Cardiac fibroblast (primary cell): ENCODE measurements at places on chromosomes 11 and 22.

DNA sequence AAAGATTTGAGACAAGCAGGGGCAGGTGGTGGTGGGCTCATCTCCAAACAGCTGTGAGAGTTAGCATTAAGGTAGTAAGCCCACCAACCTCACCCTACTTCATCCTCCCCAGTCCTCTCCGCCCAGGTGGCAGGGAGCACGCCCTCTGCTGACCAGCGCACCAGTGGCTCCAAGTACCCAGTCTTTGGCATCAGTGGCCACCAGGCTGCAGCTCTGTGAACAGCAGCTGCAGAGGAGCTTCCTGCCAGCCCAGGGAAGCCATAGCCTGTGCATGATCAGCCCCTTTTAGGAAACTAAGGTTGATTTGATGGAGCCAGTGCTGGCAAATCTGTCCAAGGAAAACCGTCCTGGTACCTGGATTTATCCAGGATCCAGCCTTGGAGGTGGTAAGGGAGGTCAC is 21.7 kb downstream of the CAVIN3 start:
- peak; percentile 32 for DNase-seq

GRCh38 chr11:115420505-115420904 is 83.7 kb downstream of the CADM1 start:
- no peak for DNase-seq

GRCh38 chr11:122305426-122306320 is 189.7 kb upstream of the BLID start:
- peak; percentile 15 for DNase-seq

DNA sequence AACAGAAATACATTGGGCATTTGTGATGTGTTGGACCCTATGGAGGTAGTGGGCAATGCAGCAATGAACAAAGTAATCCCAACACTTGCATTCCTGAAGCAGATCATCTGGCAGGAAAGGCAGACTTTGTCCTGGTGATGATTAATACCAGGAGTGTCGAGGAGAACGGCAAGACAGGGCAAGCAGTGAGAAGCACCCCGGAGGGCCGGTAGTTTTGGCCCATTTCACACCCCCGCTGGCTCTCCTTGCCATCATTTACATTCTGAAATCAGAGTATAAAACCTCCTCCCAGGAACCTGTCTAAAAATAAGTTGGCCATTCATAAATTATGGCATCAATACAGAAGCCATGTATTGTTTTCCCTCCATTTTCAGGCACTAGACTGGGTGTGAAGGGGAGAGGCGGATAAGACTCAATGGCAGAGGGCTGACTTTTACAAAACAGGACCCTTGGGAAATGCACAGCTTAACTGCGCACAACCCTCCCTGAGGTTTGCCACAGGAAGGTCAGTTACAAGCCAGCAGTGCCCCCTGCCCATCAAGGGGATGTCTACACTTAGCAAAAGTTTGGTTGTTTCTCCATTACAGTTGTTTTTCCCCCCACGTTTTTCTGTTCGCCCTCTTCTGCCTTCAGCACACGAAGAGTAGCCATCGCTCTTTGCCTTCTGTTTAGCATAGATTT is 55.6 kb downstream of the OPCML start:
- DNase-seq = no peak

- no peak for DNase-seq
Observed at GRCh38 chr11:5107285-5107684, 30.9 kb downstream of the OR52A5 start.

DNA sequence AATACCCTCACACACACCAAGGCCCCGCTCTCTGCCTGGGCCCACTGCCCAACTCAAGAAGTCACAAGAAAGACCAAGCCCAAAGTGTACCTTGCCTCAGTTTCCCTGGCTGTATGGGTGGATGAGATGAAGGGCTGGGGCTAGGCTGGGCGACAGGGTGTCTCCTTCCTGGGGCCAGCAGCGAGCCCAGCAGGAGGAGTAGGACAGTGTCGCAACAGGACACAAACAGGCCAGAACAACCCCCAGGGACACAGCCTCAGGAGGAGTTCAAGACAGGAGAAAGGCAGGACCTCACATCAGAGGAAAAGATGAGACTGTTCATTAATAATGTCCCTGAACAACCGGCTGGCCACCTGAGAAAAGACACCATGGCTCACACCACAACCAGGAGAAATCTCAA is 13.3 kb downstream of the CSNK1E start:
- DNase-seq = peak; percentile 22

DNA sequence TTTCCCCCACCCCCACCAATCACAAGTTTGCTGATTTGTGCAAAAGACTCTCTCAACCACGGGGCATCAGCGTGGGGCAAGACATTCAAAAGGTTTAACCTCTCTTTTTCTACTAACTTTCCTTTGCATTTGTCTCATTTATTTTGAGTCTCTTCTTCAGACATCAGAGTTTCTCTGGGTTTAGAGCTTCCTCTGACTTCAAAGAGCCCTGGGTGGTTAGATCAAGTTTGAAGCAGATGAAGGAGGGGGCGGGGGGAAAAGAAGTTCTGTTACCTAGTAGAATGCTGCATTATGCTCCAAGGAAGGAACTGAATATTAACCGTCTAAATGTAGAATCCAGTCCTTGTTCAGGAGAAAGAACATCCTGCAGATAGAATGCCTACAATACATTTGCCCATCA is 24.5 kb downstream of the GAS2 start:
- DNase-seq = no peak

- no peak for DNase-seq
Observed at GRCh38 chr11:5192738-5193137, 7.7 kb downstream of the OR51V1 start.

- no peak for DNase-seq
Observed at GRCh38 chr11:66749091-66749490, 20.1 kb upstream of the SPTBN2 start.

DNA sequence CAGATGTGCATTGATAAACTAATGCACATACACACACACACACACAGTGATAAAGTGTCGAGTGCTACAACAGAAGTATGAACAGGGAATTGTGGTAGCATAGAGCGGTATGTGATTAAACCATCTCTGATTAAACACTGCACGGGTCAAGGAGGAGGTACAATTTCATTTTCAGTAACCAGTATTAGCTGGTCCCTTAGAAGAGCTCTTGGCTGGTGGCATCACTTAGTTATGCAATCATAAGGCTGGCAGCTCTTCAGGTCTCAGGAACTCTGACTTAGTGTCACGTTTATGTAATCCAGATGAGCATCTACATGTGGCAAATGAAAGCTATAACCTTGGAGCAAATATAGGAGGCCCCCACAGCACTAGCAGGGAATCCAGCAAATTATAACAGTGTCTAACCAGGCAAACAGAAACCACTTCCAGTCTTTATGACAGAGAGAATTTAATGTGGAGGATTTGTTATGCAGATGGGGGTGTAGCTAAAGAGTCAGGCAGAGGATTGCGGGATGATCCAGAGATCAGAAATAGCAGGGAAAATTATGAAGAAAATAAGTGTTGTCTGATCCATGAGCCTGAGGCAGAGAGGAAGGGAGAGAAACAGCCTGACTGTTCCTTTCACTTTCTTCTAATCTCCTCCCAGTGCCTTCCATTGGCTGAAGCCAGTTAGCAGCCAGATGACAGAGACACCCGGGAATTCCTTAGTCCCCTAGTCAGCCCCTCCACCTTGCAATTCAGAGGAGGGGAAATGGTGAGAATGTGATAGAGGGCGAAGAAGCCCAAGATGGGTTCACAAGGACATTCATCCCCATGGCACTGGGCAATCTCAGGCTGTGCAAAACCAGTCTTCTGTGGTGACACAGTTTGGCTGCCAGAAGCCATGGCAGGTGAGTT is 533.1 kb upstream of the TENM4 start:
- no peak for DNase-seq

DNA sequence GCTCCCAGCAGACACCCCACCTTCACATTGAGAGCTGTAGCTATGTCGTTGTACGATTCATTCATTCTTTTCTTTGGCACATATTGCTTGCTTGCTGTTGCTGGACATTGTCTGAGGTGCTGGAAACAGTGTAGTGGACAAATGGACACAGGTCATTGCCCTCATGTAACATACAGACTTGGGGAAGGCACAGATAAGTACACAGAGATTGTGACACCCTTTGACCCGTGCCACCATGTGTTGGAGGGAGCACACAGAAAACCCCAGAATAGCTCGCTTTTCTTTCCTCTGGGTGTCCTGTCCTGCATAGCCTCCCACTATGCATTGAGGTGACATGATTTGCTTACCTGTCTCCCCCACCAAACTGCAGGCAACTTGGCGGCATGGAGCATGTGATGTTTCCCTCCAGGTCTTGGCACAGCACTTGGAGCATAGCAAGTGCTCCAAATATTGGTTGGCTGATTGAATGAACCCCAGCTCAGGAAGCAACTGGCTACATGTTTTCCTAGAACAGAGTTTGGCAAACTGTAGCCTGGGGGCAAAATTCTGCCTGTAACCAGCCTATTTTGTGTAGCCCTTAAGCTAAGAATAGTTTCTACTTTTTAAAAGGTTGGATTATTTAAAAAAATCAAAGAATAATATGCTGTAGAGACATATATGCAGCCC is 30.9 kb upstream of the NECTIN1 start:
- DNase-seq = no peak

DNA sequence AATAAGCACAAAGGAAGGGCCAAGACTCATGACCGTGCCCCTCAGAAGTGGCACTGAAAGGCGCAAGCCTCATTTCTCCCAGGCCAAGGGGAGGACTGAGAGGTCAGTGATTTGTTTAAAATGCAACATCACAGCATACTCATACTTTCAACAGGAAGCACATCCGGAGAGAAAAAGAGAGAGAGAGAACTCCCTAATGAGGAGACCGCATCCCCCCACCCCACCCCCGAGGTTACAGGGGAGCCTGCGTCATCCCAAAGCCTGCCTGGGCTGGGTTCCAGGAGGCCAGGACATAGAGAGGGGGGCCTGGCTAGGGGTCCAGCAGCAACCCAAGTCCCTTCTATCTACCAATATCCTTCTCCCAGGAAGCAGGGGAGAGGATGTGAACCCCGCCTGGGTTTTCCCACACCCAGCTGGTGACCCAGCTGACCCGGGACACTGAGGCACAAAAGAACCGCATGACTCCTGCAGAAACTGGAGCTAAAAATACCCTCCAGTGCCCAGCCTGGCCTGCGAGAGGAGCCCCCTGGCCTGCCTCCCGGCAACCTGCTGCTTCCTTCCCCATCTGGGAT is 3.8 kb downstream of the CSNK1E start:
- DNase-seq = peak; percentile 96

GRCh38 chr22:33896575-33897447 is 23.5 kb downstream of the LARGE1 start:
- DNase-seq = peak; percentile 45

DNA sequence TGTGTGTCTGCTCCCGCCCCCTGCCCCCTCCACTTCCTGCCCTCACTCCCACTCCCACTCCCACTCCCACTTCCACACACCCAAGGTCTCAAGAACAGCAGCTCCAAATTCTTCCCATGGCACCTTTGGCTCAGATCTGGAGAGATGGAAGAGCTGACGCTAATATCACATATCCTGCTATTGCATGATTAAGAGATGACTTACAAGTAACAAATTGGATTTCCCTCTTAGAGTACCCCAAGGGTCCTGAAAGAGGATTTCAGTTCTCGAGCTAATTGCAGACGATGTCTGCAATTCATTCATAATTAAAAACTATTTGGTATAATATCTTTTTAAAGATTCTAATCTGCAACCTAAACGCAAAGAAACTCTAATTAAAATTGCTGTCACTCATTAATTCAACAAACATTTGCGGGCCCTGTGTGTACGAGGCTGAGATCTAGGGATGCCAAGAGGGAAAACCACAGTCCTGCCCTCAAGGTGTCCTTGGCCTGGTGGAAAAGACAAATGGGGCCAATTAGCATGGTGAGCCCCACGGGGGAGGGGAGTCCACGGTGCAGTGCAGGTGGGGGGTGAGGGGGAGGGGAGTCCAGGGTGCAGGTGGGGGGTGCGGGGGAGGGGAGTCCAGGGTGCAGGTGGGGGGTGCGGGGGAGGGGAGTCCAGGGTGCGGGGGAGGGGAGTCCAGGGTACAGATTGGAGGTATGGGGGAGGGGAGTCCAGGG is 50.3 kb downstream of the CELSR1 start:
- no peak for DNase-seq

- no peak for DNase-seq
Observed at GRCh38 chr11:130022799-130023198, 20.2 kb upstream of the PRDM10 start.

GRCh38 chr11:126414615-126415014 is 59.1 kb downstream of the ST3GAL4 start:
- DNase-seq = no peak

- DNase-seq = peak; percentile 27
Observed at GRCh38 chr11:65615950-65616574, 486 bp downstream of the PCNX3 start.

- DNase-seq = no peak
Observed at GRCh38 chr11:134876226-134876625, 464.2 kb upstream of the B3GAT1 start.

DNA sequence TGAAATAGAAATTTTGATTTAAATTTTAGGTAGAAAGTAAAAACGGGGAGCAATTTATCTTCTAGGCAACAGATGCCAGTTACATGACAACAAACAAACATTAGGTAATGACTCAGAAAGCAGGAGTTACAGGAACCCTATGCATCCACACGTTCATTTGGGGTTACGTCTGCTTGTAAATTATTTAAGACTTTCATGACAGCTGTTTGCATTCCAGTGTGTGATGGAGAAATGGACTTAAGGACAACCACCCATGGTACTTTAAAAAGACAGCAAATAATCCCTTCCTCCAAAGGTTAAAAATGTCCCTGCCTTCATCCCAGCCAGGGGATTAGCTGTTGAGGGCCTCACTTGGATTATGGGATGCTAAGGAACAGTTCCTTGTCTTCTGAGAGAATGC is 11.8 kb downstream of the E2F8 start:
- DNase-seq = no peak

GRCh38 chr11:116990061-116990473 is 108.2 kb downstream of the SIK3 start:
- peak; percentile 87 for DNase-seq
